ENCODE measurements at places on chromosomes 12 and 14. TPM values are rescaled to one million over a fixed set of nuclear protein-coding genes. Genes with fewer than 3 reads are reported as not detected.

Gene GNG2
- total RNA-seq = 4.3 TPM

Gene KRT6A
- not detected for total RNA-seq

Gene KRT82
- not detected for total RNA-seq

Gene TROAP
- 11.3 TPM for total RNA-seq

Gene AQP2
- total RNA-seq = not detected

Gene SARNP
- total RNA-seq = 86.7 TPM
